Right atrium auricular region (tissue), 2 donors: ENCODE measurements at places on chromosomes 7 and 10. TPM values are rescaled to one million over a fixed set of nuclear protein-coding genes. Genes with fewer than 3 reads are reported as not detected.
A peak's percentile ranks its signal among the peaks of the same experiment; 100 is the strongest.

DNA sequence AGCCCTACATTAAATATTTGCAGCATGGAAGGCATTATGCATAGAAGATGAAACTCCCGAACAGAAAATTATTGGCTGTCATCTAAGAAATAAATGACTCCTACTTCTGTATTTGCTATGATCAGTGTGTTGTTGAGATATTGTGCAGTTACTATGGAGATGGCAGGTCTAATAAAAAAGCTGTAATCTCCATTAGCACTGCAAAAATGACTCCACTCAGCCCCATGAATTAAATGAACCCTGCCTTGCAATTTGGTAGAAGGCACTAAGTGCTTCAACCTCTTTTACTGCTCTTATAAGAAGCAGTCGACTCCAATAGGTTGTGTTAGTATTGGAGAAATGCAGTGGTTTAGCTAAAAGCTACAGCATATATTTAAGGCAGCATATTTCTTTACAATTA is 290.0 kb upstream of the PHYHIPL start:
- no peaks in the 10 kb centered on the region for H3K27me3 ChIP-seq
- H3K27ac ChIP-seq = no peak overlapping the region
- H3K4me1 ChIP-seq = no peaks in the 10 kb centered on the region
- H3K4me3 ChIP-seq = no peak overlapping the region
- H3K36me3 ChIP-seq = no peaks in the 10 kb centered on the region
- no peak for DNase-seq

DNA sequence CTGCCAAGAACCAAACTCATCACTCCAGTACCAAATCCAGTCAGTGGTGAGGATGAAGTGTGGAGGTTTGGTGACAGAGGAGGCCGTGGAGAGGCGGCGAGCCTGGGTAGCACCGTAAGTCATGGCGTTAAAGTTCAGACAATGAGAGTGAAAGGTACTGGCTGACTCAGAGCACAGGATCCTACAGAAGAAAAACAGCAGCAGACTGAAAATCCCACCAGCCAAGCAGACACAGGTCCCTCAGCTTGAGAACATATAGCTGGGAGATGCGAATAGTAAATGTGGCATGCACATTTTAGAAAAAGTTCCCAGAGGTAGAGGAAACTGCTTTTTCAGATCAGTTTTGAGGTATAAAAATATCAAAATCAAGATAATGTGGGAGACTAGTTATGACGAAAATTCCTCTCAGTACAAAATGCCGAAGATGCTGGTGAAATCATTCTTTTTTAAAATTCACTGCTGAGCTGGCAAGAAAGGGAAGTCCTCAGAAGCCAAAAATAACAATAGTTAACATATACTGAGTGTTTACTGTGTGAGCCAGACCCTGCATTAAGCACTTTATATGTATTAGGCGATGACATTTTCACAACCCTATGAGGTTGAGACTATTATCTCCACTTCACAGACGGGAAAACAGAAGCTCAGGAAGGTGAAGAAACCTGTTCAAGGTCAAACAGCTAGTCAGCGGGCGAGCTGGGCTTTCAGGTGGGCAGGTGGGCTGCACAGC is 20.9 kb downstream of the PARP12 start:
- H3K4me1 ChIP-seq = no peaks in the 10 kb centered on the region
- H3K27me3 ChIP-seq = no peaks in the 10 kb centered on the region
- H3K4me3 ChIP-seq = no peak overlapping the region
- no peak for DNase-seq
- H3K27ac ChIP-seq = no peak overlapping the region
- peaks cover 30% of the 10 kb centered on the region for H3K36me3 ChIP-seq

DNA sequence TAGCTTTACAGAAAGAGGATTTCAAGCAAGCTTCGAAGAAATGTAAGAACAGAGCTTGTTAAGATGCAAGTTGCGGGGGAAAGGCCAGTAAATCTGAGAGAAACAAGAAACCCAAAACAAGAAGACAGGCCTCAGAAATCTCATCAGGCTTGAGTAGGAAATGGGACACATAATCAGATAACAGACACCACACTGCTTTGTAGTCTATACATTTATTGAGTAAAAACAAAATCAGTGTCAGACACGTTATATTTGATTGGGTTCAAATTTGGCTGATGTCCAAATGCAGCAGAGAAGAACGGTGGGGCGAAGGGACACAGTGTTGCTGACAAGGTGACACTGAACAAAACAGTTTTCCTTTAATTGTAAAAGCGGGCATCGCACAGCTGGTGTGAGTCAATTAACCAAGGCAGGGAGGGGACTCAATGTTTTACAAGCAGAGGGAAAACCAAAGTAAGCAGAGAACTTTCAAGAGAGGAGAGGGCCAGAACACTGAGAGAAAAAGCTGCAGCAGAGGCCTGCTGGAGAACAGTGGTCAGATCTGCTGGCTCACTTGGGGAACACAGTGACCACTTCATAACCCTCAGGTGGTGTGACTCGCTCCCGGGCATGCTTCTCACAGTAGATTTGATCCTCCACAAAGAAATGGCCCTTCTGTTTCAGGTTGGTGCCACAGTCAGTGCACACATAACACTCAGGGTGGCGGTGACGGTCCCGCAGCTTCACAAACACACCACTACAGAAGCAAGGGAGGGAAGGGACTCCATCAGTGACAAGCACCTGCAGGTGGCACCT is 43.5 kb downstream of the ACSM6 start:
- DNase-seq = no peak
- peaks cover 96% of the 10 kb centered on the region for H3K36me3 ChIP-seq

DNA sequence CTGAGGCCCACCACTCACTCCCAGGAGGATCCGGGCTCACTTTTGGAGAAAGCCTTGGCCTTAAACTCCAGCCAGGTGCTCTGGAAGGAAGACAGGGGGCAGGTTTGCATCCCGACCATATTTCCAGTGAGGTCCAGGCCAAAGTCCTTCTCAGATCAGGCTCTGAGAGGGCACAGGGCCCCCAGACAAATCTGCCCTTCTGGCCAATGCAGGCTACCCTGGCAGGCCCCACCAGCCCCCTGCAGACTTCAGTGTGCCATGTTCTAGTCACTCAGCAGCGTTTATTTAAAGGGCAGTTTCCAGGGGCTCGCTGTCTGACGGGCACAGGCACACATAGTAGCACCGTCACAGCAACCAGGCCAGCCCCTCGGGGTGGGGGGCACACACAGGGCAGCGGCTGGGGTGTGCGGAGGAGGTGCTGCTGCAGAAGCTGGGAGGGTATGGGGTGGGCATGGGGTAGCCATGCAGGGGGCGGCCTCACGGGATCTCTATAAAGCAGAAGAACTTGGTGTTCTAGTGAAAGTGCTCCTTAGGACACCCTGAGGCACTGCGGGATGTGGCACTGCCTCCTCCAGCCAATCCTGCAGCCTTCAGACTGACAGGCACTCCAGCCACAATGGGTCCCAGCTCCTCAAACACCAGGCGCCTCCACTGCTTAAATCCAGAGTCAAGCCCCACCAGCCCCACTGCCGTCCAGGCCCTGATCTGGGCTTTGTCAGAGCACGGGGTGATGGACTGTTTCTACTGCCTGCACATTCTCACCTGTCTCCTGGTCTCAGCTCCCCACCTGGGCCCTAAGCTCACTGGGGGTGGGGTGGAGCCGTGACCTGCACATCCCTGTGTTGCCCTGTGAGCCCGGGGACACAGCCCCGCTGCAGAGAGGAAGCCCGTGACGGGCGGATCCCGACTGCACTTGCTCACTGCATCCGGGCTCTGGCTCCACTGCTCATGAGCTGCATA is 9.6 kb upstream of the PYROXD2 start:
- no peaks in the 10 kb centered on the region for H3K4me1 ChIP-seq
- peaks cover 32% of the 10 kb centered on the region for H3K36me3 ChIP-seq
- H3K4me3 ChIP-seq = no peak overlapping the region
- H3K27ac ChIP-seq = no peak overlapping the region
- H3K27me3 ChIP-seq = no peaks in the 10 kb centered on the region

DNA sequence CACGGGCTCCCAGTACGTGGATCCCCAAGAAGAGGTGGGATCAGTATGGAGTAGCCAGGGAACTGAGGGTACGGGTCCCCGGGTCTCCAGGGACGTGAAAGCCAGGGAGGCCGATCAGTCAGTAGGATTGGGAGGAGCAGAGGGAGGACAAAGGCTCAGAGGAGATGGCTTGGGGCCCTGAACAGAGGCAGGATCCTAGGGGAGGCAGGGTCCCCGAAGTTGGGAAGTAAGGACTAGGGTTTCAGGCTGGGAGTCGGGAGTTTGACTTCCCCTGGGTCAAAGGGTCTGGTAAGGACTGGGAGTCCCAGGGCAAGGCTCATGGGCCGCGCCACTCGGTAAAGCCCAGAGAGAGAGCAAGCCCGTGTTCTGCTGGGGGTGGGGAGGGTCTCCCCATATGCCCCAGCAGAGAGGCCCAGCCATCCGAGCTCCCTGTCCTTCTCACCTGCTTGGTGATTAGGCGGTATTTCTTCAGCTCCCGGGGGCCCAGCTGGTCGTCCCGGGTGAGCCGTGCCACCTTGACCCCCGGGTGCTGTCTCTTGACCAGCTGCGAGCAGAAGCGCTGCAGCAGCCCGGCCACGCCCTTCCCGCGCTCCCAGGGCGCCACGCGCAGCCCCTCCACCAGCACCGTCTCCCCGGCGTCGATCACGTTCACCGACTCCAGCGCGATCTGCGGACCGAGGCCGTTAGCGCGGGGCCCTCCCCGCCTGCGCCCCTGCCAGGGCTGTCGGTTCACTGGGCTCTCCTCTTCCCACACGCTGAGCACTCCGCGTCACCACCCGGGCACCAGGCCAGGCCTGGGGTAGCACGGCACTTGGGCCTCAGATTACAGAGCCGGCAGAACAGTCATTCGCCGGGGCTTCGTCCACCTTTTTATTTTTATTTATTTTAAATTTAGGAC is 7.0 kb downstream of the NAT16 start:
- H3K36me3 ChIP-seq = no peaks in the 10 kb centered on the region
- no peak for DNase-seq
- peaks cover 57% of the 10 kb centered on the region for H3K27me3 ChIP-seq
- peak overlapping the region; percentile 1 for H3K4me3 ChIP-seq
- H3K4me1 ChIP-seq = no peaks in the 10 kb centered on the region

DNA sequence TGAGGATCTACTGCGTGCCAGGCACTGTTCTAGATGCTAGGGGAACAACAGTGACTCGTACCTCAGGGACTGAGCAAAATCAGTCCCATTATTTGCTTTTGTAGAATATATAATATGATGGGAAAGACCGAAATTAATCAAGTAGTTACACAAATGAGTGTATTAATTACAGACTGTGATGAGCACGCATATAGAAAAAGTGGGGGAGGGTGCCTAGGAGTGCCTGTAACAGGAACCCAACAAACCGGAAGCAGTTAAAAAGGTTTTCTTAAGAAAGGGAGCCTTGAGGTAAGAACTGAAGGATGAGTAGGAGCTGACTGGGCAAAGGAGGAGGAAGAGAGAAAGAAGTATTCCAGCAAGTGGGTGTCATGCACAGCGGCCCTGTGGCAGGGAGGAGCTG is 28.2 kb upstream of the IL6 start:
- no peak for DNase-seq
- no peaks in the 10 kb centered on the region for H3K4me1 ChIP-seq
- H3K27me3 ChIP-seq = no peaks in the 10 kb centered on the region
- H3K27ac ChIP-seq = no peak overlapping the region
- no peak overlapping the region for H3K4me3 ChIP-seq

GRCh38 chr10:15141136-15142054 is 27.1 kb downstream of the NMT2 start:
- H3K4me3 ChIP-seq = no peak overlapping the region
- peaks cover 5% of the 10 kb centered on the region for H3K4me1 ChIP-seq
- peaks cover 10% of the 10 kb centered on the region for H3K36me3 ChIP-seq
- DNase-seq = no peak
- no peak overlapping the region for H3K27ac ChIP-seq

- H3K36me3 ChIP-seq = peaks cover 5% of the 10 kb centered on the region
- H3K4me3 ChIP-seq = no peak overlapping the region
- peak overlapping the region; percentile 24 for H3K27ac ChIP-seq
These were observed 4.8 kb downstream of the FBH1 start for GRCh38 chr10:5894873-5895272.

DNA sequence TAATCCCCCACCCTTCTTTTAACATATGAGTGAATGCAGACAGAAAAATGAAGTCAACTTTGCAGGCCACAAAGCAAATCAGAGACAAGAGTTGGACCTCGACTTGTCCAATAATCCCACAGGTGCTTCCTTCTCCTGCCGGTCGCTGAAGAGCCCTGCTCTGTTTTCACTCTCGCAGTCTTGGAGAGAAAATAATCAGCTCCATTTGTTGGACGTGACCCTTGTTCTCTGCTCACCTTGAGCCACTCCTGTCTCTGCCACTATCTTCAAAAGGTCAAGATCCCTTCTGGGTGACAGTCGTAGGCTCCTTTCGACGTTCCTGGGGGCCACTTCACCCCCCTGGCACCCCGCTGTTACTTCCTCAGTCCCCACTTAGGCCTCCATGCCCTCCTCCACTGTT is 2.8 kb upstream of the KLF6 start:
- peaks cover 16% of the 10 kb centered on the region for H3K36me3 ChIP-seq
- H3K4me1 ChIP-seq = peaks cover 8% of the 10 kb centered on the region
- DNase-seq = no peak
- no peaks in the 10 kb centered on the region for H3K27me3 ChIP-seq
- H3K27ac ChIP-seq = no peak overlapping the region
- H3K4me3 ChIP-seq = no peak overlapping the region

- no peaks in the 10 kb centered on the region for H3K36me3 ChIP-seq
- H3K27me3 ChIP-seq = no peaks in the 10 kb centered on the region
- no peak for DNase-seq
- no peak overlapping the region for H3K4me3 ChIP-seq
- H3K4me1 ChIP-seq = peaks cover 7% of the 10 kb centered on the region
- no peak overlapping the region for H3K27ac ChIP-seq
These were observed 59.7 kb downstream of the MET start for GRCh38 chr7:116731445-116732335.

DNA sequence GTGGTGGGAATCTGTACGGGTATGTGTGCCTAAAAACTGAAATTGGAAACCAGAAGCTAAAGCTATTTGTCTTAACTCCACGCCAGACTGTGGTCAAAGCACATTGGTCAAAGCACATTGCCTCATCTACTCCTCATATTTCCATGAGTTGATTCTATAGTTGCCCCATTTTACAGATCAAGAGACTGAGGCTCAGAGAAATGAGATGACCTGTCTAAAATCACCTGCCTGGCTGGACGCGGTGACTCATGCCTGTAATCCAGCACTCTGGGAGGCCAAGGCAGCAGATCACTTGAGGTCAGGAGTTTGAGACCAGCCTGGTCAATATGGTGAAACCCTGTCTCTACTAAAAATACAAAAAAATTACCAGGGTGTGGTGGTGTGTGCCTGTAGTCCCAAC is 21.7 kb upstream of the MNX1 start:
- H3K27ac ChIP-seq = no peak overlapping the region
- DNase-seq = no peak
- H3K4me3 ChIP-seq = no peak overlapping the region

GRCh38 chr7:2932402-2933251 is 88.5 kb upstream of the GNA12 start:
- H3K36me3 ChIP-seq = no peaks in the 10 kb centered on the region
- H3K27ac ChIP-seq = no peak overlapping the region
- DNase-seq = no peak
- no peaks in the 10 kb centered on the region for H3K27me3 ChIP-seq
- H3K4me1 ChIP-seq = peaks cover 9% of the 10 kb centered on the region

AUTS2 gene
- 8.6 TPM for total RNA-seq

RBM20 gene
- 51.7 TPM for total RNA-seq

AKR1B15 gene
- total RNA-seq = 0.20 TPM

LIPJ gene
- total RNA-seq = 0.08 TPM

SOSTDC1 gene
- 2.1 TPM for total RNA-seq

FGFBP3 gene
- total RNA-seq = 0.26 TPM

BAMBI gene
- 92.7 TPM for total RNA-seq

C7orf57 gene
- not detected for total RNA-seq

KCNMA1 gene
- total RNA-seq = 2.3 TPM
